ENCODE measurements at places on chromosomes 6 and 20.

DNA sequence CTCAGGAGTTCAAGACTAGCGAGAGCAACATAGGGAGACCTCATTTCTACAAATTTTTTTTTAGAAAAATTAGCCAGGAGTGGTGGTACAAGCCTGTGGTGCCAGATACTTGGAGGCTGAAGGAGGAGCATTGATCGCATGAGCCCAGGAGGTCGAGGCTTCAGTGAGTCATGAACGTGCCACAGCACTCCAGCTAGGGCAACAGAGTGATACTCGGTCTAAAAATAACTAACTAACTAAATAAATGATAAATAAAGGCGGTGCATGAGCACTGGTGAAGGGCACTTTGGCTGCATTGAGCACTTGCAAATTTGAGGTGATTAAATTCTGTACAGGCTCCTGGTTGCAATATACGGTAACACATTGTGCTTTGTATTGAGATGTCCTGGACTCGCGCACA lies 13.5 kb downstream of the HLA-A start:
- DNase-seq, result no peak

DNA sequence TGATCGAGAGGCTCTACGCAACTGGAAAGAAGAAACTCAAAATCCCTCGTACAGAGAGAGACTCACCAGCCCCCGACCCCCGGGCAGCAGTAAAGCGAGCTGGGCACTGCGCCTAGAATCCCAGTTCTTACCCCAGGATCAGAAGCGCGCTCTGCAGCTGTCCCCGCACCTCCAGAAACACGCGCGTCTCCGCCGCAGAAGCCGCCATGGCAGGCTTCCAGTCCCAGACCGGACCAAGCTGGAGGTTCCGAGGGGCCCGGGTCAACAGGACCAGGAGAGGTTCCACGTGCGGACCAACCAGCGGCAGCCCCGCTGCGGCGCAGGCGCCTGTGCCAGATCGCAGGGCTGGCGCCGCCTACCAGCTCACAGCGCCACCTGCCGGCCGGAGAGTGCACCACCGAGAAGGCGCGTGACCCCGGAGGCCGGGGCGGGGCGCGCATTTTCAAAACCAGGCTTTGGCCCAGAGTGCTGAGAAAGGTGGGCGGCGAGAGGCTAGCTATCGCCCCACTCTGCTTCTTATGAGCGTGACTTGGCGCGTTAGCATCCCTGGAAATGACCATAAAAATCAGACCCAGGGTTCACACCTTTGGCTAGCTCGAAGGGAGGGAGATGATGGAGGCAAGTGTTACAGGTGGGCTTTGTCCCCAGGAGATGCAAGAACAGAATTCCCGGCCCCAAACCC lies at the start of gene UBE3D:
Gene UBE3D (minus strand): TSS at position 331 of the 682 bp plus-strand sequence. CDS start 123 bp downstream, at position 208.
- DNase-seq, result peak; percentile 80

GRCh38 chr6:84411060-84411629 lies 183.7 kb upstream of the CEP162 start:
- no peak for DNase-seq

- DNase-seq, result no peak
These were observed 48.1 kb upstream of the MYL9 start for GRCh38 chr20:36493051-36493800.

GRCh38 chr20:9534025-9534424 lies 19.6 kb downstream of the LAMP5 start:
- DNase-seq, result no peak

DNA sequence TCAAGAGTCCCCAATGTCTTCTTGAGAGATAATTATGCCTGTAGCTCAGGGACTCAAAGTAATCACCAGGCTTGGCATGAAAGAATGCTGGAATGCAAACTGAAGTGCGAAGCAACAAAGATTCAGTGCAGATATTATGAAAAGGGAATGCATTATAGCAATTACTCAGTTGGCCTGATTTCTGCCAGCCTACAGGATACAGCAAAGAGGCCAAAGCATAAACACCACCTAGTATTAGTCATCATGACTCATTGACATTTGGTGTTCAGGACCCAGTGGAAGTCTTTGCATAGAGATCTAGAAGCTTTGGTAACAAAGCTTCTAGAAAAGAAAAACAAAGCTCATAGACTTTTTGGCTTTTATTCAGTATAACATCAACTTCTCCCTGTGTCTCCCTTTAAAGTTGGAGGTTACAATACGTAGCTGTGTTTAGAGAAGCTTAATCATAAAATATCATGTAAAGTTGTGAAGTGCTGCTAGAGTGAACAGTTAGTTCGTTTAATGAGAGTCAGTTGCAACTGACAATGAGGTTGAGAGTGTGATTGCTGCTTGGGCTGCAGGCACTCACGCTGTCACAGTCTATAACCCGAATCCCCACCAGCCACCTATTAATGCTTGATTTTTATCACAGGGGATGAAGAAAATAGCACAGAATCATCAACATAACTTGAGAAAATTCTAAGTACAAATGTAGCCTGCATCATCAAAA lies 932.7 kb downstream of the TFAP2A start:
- DNase-seq, result no peak

GRCh38 chr6:111921103-111921502 lies 47.9 kb upstream of the FYN start:
- no peak for DNase-seq

GRCh38 chr20:23331450-23332350 lies 18.9 kb upstream of the NXT1 start:
- no peak for DNase-seq

- DNase-seq, result no peak
These were observed 15.1 kb downstream of the KIF13A start for GRCh38 chr6:17972074-17972952.

- DNase-seq, result no peak
These were observed 181.2 kb downstream of the FOXA2 start for GRCh38 chr20:22403022-22403631.

DNA sequence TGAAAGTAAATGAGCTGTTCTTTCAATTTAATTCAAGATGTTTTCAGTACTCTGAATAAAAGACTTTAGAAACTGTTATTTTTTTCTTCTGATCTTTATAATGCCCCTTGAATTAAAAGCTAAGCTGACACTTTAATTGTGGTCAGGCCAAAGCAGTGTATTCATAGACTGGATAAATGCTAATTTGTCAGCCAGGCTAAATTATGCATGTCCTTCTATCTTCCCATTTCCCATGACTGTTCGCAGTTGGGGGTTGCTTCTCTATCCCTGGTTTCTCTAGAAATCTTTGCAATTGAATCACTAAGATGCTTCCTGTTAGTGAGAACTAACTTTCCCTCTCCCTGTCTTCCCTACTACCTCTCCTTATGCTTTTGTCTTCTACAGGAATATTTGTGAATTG lies 396.2 kb downstream of the RFPL4B start:
- no peak for DNase-seq

- DNase-seq, result no peak
These were observed 95.9 kb downstream of the SAMD5 start for GRCh38 chr6:147604373-147604772.

DNA sequence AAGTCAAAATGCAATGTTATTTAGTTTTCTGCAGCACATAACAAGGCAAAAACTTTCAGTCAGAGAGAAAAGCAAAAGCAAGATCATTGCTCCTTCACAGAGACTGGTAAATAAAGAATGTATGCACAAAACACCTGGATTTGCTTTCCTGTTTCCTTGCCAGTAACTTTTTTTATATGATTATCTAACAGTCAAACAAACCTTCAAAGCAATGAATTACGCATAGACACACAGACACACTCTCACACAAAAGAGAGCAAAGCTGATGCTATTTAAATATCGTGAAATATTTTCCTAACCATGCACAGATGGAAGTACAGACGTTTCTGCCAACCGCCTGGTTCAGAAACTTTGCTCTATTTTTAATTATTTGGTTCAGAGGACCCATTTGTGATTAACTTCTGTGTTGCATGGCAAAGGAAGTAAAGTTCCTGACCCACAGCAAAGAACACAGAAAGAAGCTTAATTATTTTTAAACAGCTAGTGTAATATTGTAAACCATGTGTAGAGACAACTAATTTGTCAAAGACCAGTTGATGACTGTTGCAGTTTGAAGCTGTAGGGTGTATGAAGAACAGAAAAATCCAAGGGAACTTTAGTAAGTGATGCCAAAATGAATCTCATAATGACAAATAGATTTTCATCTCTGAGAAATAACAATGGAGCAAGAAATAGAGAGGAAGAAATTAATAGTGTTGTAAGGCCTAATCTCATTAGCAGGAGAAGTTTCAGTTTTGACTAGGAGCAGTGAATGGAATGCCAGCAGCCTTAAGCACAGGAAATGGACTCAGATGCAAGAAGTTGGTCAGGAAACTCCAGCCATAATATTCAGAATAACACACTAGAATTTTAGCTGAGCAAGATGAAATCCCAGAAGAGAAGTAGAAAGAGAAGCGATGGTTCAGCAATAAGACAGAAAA lies 24.1 kb downstream of the ATXN1 start:
- DNase-seq, result no peak

DNA sequence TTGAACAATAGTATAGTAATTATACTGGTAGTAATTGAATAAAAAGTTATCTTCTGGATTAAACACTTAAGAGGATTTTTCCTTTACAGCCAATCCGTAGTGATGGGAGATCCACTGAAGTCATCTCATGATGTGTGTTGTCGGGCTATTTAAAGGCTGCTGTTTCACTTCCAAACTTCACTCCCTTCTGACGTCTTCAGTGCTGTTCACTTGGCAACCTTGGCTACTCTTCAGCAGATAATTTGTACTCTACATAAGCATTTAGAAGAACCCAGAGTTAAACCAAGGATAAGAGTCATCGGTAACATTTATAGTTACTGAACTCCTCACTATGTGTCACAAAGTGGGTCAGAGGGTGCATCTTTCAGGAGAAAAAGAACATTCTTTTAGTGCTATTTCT lies 179.1 kb upstream of the EYA4 start:
- DNase-seq, result no peak

- DNase-seq, result no peak
These were observed 6.3 kb upstream of the CSNK2A1 start for GRCh38 chr20:549722-550496.

GRCh38 chr6:57216235-57217101 lies 5.6 kb downstream of the RAB23 start:
- DNase-seq, result no peak

DNA sequence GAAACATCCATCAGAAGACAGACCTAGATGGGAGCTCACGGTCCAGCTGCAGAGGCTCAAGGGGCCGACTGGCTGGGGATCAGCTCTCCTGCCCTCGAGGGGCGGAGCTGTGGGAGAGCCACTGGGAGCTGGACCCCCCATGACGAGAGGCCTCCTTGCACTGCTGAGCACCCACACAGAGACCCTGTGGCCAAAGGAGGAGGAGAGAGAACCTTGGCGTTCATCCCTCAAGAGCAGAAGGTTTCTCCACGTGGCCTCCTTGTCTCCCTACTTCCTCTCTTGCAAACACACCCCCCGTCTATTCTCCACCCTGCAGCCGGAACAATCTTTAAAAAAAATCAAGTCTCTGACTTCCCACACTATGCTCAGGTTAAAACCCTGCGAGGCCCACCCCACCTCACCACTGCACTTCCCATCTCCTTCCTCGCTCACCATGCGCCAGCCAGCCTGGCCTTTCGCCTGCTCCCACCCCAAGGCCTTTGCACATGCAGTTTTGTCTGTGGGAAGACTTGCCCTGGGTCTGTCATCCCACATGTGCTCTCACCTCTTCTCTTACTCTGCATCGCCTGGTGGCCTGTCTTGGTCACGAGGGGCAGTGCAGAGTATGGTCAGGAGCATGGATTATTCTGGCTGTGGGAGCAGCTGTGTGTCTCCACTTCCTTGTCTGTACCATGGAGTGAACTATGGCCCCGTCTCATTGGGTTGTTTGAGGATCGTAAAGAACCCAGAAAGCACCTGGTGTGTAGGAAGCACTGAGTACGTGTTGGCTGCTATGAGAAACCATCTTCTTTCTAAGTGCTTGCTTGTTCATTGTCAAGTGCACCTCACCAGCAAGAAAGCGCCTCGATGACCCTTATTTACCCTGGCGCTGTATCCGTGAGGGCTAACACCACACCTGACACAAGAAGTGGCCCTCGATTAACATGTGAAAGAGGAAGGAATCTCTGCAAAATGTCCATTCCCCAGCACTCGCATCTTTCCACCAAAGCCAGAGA lies 32.9 kb downstream of the PMEPA1 start:
- no peak for DNase-seq

GRCh38 chr20:14801591-14802325 lies 464.3 kb upstream of the FLRT3 start:
- DNase-seq, result no peak

DNA sequence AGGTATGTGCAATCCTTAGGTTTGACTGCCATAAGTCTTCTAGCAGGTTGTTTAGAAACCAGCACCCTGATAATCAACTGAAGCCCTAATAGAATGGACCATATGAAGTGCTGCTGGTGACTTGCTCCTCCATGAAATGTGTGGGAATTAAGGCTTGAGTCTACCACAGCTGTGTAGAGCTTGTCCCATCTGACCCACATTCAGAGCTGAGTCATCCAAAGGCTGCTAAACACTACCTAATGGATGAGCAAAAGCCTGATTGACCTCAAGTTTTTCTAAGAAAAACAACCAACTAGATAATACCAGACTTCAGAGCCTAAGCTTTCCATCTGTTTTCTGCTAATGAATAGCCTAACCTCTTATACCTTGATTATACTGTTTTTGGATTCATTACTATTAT lies 120.3 kb upstream of the MOCS1 start:
- no peak for DNase-seq

GRCh38 chr6:128519931-128520435 lies 416 bp downstream of the PTPRK start:
- DNase-seq, result peak; percentile 11

GRCh38 chr6:117464700-117465099 lies 17.8 kb upstream of the DCBLD1 start:
- DNase-seq, result no peak

DNA sequence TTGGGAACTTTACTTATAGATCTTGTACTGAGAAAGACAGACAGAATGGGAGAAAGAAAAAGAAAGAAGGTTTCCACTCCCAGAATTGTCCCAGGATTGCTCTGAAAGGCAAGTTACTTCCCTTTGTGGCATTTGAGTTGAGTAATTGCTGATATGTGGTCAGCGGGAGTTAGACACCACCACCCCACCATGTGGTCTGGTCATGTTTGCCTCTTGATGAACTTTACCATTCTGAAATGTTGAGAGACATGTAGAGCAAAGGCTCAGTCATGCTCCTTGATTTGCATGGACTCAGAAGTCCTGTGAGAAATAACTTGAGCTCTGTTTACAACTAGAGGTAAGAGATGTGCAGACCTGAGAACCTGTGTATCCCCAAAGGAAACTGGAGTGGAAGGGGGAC lies 17.1 kb downstream of the TCF21 start:
- DNase-seq, result no peak

DNA sequence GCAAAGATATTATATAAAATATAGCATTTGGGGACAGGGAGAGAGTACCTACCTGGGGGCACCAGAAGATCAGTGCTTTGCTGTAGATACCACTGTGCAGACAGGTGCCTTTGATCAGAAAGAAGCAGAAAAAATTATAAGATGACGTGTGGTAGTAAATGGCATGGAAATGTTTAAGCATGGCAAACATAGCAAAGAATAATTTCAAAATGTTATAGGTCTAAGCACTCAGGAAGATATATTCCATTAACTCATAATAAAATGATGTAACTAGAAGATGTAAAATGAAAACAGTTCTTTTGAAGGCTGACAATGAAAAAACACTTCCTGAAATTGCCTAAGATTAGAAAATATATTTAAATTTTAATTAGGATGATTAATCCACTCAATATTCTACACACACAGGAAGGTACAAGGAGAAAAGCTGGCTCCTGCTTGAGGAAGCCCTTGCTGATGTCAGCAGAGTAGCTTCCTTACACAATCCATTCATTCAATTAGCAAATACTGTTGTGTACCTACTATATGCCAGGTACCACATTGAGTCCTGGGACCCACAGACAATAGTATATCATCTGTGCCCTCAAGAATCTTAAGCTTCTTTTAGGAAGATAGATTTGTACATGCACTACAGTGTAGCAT lies 290.2 kb upstream of the CNR1 start:
- no peak for DNase-seq
